Mesenteric fat pad (tissue), 1 donor: ENCODE measurements at places on chromosomes 11 and 22. TPM values are rescaled to one million over a fixed set of nuclear protein-coding genes. Genes with fewer than 3 reads are reported as not detected.

The PDE2A gene
- 125 TPM for total RNA-seq

The MLC1 gene
- 0.26 TPM for total RNA-seq

The OR2AT4 gene
- not detected for total RNA-seq

The FIBIN gene
- 2.6 TPM for total RNA-seq

The POU2AF2 gene
- total RNA-seq = not detected

The OR2D2 gene
- total RNA-seq = not detected

The C22orf15 gene
- total RNA-seq = not detected

The CYB5R3 gene
- total RNA-seq = 490 TPM

The LRRC74B gene
- not detected for total RNA-seq

The EML3 gene
- total RNA-seq = 116 TPM

The PKDREJ gene
- total RNA-seq = not detected

The SLC6A5 gene
- total RNA-seq = not detected

The SMTNL1 gene
- not detected for total RNA-seq

The C22orf31 gene
- not detected for total RNA-seq

The PMM1 gene
- 51.4 TPM for total RNA-seq

The C1QTNF5 gene
- 52.9 TPM for total RNA-seq

The IGLL5 gene
- not detected for total RNA-seq
